ENCODE measurements at places on chromosomes 6 and 20. TPM values are rescaled to one million over a fixed set of nuclear protein-coding genes. Genes with fewer than 3 reads are reported as not detected.

Gene ACTR5
- total RNA-seq, result 3.1 TPM

Gene COL11A2
- 1.3 TPM for total RNA-seq

Gene TMEM63B
- 37.2 TPM for total RNA-seq

Gene CST1
- not detected for total RNA-seq

Gene DLL1
- total RNA-seq, result 11.7 TPM

Gene PROKR2
- not detected for total RNA-seq

Gene LAMA4
- 103 TPM for total RNA-seq

Gene ACTL10
- 0.22 TPM for total RNA-seq

Gene FAM162B
- total RNA-seq, result 3.5 TPM

- H3K36me3 ChIP-seq, result no peaks in the 10 kb centered on the region
- H3K4me1 ChIP-seq, result peaks cover 98% of the 10 kb centered on the region
- H3K27ac ChIP-seq, result peak overlapping the region; percentile 77
- H3K27me3 ChIP-seq, result no peaks in the 10 kb centered on the region
Measured at GRCh38 chr6:108581932-108582475, 21.3 kb downstream of the FOXO3 start.

- H3K4me1 ChIP-seq, result peaks cover 41% of the 10 kb centered on the region
- no peak overlapping the region for H3K4me3 ChIP-seq
- no peak for DNase-seq
- H3K27ac ChIP-seq, result peak overlapping the region; percentile 69
- H3K27me3 ChIP-seq, result no peaks in the 10 kb centered on the region
Measured at GRCh38 chr6:113668641-113669408, 188.3 kb upstream of the MARCKS start.

GRCh38 chr6:121886223-121886830 is 450.9 kb downstream of the GJA1 start:
- no peaks in the 10 kb centered on the region for H3K36me3 ChIP-seq
- H3K27me3 ChIP-seq, result no peaks in the 10 kb centered on the region
- no peak overlapping the region for H3K27ac ChIP-seq
- H3K4me3 ChIP-seq, result no peak overlapping the region
- no peak for DNase-seq

- peaks cover 28% of the 10 kb centered on the region for H3K27me3 ChIP-seq
- no peak for DNase-seq
- no peak overlapping the region for H3K4me3 ChIP-seq
- no peak overlapping the region for H3K27ac ChIP-seq
Measured at GRCh38 chr20:23249541-23249940, 101.0 kb upstream of the NXT1 start.

GRCh38 chr6:5082487-5083306 is 2.4 kb upstream of the PPP1R3G start:
- H3K36me3 ChIP-seq, result no peaks in the 10 kb centered on the region
- H3K27ac ChIP-seq, result no peak overlapping the region
- peaks cover 41% of the 10 kb centered on the region for H3K4me1 ChIP-seq
- no peaks in the 10 kb centered on the region for H3K27me3 ChIP-seq
- no peak overlapping the region for H3K4me3 ChIP-seq

DNA sequence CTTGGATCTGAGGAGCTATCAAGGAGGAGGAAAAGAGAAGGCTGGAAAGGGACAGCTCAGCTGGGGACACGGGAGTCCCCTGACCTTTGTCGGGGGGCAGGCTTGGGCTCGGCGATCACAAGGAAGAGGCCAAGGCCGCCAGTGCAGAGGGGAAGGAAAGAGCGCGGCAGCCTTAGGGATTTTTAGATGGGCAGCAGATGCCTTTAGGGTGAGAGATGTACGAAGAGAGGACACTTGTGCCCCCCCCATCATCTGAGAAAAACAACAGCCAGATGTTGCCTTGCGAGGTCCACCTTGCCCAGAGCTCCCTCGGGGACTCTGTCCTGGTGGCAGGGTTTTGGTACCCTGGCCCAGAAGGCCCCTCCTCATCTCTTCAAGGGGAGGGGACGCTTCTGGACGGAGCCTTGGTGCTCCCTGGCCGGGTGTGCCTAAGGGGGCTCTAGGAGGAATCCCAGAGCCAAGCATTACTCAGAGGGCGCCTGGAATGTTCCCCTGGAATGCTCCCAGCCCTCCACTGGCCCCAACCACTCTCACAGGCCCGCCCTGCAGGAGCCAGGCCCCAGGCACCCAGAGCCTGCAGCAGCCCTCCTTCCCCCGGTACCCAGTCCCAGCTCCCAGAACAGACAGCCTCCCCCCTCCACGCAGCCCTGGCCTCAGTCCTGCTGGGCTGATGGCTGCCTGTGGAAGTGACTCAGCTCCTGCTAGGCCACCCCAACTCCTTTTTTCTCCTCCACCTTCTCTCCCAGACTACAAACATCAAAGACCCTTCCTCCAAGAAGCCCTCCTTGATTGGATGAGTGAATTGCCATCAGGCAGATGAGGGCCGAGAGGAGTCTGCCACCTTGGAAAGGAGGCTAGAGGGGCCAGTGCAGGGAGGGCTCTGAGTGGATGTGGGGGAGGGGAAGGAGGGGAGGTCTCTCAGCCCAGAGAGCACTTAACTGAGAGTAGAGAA is 1.8 kb downstream of the ADAM33 start:
- H3K4me1 ChIP-seq, result peaks cover 44% of the 10 kb centered on the region
- peak; percentile 56 for DNase-seq
- H3K27ac ChIP-seq, result peak overlapping the region; percentile 83

- H3K27me3 ChIP-seq, result peaks cover 53% of the 10 kb centered on the region
- no peak overlapping the region for H3K4me3 ChIP-seq
- H3K36me3 ChIP-seq, result no peaks in the 10 kb centered on the region
- no peak for DNase-seq
- H3K4me1 ChIP-seq, result no peaks in the 10 kb centered on the region
Measured at GRCh38 chr20:22630701-22631100, 46.3 kb upstream of the FOXA2 start.

DNA sequence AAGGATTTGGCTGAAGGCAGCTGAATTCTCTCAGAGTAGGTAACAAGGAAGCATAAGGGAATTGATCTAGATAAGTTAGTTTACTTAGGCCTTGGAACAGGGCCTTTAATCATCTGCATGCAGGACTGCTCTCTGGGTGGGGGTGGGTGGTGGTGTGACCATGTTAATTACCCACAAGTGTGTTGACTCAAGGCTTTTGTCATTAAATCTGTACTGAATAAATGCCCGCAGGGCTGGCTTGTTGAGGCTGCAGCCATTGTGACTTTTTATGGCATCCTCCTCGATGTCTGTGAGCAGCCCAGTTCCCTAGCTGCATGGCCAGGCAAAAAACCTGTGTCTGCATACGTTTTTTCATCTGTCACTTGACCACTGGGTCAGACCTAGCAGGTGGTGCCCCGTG is 63.5 kb upstream of the ASCC3 start:
- H3K36me3 ChIP-seq, result no peaks in the 10 kb centered on the region
- no peak for DNase-seq
- H3K27ac ChIP-seq, result no peak overlapping the region

DNA sequence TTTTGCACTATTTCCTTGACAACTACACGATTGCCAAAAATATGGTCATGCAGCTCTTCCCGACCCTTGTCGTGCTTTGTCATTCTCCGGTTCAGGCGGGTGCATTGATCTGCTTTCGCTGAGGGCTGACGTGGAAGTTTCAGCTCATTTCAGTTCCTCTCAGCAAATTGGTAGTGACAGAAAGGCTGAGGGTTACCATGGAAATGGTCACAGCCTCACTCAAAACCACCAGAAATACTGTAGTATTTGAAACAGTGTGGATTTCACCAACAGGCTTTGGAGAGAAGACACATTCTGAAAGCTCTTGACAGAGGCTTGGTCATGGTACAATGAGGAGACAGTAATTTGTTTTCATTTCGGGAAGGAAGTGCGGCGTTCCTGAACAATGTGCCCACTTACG is 99.7 kb upstream of the EXOC2 start:
- no peaks in the 10 kb centered on the region for H3K4me1 ChIP-seq
- H3K27me3 ChIP-seq, result peaks cover 86% of the 10 kb centered on the region
- DNase-seq, result no peak

DNA sequence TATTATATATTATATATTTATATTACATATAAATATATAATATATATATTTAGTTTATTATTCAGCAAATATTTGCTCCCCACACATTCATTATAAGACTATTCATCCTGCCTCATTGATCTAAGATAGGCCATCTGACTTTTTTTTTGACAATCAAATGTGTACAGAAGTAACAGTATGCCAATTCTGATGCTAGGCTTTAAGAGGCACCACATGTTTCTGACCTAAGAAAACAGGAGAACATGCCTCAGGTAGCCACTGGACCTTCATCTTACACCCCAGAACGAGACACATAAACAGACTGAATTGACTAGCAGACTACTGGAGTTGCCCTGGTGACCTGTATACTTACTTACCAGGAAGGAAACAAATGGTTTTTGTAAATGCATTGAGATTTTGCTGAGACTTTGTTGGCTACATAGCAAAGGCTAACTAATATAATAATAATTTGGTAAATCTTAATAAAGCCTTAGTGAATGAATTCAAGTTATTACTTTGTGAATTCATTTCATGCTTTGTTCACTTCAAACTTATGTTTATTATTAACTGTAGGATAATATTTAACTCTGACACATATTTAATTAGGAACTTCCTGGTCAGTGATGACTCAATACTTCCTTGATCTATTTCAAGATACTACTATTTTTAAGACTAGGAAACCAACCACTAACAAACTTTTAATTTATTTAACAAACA is 13.4 kb upstream of the MYO6 start:
- no peak overlapping the region for H3K27ac ChIP-seq
- H3K4me3 ChIP-seq, result no peak overlapping the region
- peaks cover 7% of the 10 kb centered on the region for H3K4me1 ChIP-seq

GRCh38 chr6:166774292-166774691 is 147.2 kb upstream of the RPS6KA2 start:
- DNase-seq, result no peak
- H3K4me3 ChIP-seq, result no peak overlapping the region
- peaks cover 45% of the 10 kb centered on the region for H3K27me3 ChIP-seq

DNA sequence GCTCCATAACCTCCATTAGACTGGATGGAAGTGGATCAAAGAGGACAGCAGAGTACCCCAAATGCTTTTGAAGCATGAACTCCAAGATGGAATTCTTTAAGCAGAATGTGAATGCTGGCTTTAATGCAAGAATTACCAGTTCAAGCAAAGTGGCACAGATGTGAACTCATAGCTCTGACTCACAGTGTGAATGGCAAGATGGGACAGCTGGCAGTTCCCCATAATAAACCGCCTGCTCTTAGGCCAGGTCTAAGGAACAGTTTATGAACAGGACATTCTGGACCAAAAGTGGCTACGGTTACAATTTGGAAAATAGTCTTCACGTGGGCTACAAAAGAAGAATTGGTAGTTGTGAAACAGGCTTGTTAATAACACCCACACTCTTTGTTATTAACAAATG is 76.5 kb downstream of the SPTLC3 start:
- no peaks in the 10 kb centered on the region for H3K36me3 ChIP-seq
- no peak for DNase-seq
- H3K27me3 ChIP-seq, result no peaks in the 10 kb centered on the region
- H3K4me3 ChIP-seq, result no peak overlapping the region

GRCh38 chr6:107820338-107821261 is 3.5 kb downstream of the SCML4 start:
- H3K36me3 ChIP-seq, result no peaks in the 10 kb centered on the region
- peak overlapping the region; percentile 41 for H3K4me3 ChIP-seq
- H3K4me1 ChIP-seq, result peaks cover 14% of the 10 kb centered on the region
- H3K27ac ChIP-seq, result no peak overlapping the region
- H3K27me3 ChIP-seq, result peaks cover 40% of the 10 kb centered on the region

DNA sequence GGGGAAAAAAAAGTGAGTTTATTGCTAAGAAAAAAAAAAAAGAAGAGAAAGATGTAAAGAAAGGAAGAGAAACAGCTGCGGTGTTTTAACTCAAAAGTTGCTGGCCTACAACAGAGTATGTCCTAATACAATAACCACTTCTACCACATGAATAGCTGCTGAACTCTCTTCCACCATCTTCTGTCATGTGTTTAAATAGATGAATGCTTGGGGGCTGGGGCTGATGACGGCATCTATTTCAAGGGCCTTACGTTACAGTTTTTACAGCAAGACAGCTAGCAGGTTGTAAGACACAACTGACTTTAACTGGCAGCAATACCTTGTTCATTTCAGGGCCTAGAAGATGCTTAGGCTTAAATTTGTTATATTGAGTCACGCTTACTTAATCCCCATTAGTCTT is 50.4 kb downstream of the MAP3K7 start:
- no peak overlapping the region for H3K4me3 ChIP-seq
- peaks cover 17% of the 10 kb centered on the region for H3K36me3 ChIP-seq
- H3K27ac ChIP-seq, result peak overlapping the region; percentile 58
- peaks cover 47% of the 10 kb centered on the region for H3K4me1 ChIP-seq
- no peak for DNase-seq

GRCh38 chr6:14393910-14394309 is 276.3 kb downstream of the CD83 start:
- H3K27ac ChIP-seq, result no peak overlapping the region
- no peaks in the 10 kb centered on the region for H3K36me3 ChIP-seq
- H3K27me3 ChIP-seq, result no peaks in the 10 kb centered on the region
- no peaks in the 10 kb centered on the region for H3K4me1 ChIP-seq
- DNase-seq, result no peak
- no peak overlapping the region for H3K4me3 ChIP-seq

- no peak overlapping the region for H3K27ac ChIP-seq
- H3K4me3 ChIP-seq, result no peak overlapping the region
- no peak for DNase-seq
- no peaks in the 10 kb centered on the region for H3K36me3 ChIP-seq
- no peaks in the 10 kb centered on the region for H3K27me3 ChIP-seq
Measured at GRCh38 chr6:101146389-101146788, 247.1 kb upstream of the GRIK2 start.

GRCh38 chr6:37052027-37052628 is 46.7 kb downstream of the FGD2 start:
- no peaks in the 10 kb centered on the region for H3K36me3 ChIP-seq
- peaks cover 29% of the 10 kb centered on the region for H3K4me1 ChIP-seq
- no peak overlapping the region for H3K27ac ChIP-seq

DNA sequence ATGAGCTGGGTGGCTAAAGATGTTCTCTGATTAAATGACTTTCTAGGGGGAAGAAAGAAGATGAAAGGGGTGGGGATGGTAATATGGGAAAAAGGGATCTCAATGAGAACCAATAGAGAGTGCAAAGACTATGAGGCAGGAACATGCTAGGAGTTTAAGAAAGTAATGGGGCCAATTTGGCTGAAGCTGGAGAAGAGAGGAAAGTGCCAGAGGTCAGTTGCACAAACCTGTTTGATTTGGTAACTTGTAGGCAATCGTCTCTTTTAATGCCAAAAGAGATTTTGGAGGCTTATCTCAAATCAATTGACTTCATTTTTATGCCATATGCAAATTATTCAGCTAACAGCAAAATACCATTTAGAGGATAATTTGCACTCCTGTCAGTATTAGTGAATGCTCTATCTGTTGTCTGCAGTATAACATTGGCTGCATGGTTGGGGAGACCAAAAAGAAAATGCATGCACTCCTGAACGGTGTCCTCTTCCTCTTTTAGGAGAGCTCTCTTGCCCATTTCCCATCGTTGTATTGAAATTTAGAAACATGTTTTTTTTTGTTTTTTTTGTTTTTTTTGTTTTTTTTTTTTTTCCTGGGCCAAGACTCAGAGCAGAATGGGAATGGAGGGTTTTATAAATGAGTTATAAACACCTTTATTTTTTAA is 193.9 kb downstream of the BTBD3 start:
- no peaks in the 10 kb centered on the region for H3K27me3 ChIP-seq
- no peaks in the 10 kb centered on the region for H3K36me3 ChIP-seq
- no peak overlapping the region for H3K4me3 ChIP-seq
- no peak for DNase-seq
- H3K4me1 ChIP-seq, result peaks cover 7% of the 10 kb centered on the region

GRCh38 chr20:43477193-43477592 is 19.5 kb downstream of the SRSF6 start:
- H3K27ac ChIP-seq, result no peak overlapping the region
- no peaks in the 10 kb centered on the region for H3K36me3 ChIP-seq
- H3K27me3 ChIP-seq, result no peaks in the 10 kb centered on the region
- DNase-seq, result no peak
